ENCODE measurements at places on chromosomes 12 and 14.

DNA sequence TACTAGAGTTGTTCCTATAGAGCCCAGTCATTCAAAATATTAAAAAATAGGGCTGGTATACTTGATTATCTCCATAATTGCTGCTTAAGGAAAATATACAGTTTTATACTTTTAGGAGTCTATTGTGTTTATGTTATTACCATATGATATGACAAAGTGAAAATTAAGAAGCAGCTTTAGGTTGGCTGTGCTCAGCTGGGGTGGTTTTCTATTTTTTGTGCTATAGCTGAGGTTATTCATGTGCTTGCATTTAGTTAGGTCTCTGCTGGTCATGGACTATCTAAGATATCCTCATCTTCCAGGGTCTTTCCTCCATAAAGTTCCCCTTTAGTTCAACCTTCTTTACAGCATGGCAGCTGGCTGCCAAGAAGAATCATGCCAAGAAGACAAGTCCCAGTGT lies 13.6 kb upstream of the LMO3 start:
- DNase-seq: no peak

DNA sequence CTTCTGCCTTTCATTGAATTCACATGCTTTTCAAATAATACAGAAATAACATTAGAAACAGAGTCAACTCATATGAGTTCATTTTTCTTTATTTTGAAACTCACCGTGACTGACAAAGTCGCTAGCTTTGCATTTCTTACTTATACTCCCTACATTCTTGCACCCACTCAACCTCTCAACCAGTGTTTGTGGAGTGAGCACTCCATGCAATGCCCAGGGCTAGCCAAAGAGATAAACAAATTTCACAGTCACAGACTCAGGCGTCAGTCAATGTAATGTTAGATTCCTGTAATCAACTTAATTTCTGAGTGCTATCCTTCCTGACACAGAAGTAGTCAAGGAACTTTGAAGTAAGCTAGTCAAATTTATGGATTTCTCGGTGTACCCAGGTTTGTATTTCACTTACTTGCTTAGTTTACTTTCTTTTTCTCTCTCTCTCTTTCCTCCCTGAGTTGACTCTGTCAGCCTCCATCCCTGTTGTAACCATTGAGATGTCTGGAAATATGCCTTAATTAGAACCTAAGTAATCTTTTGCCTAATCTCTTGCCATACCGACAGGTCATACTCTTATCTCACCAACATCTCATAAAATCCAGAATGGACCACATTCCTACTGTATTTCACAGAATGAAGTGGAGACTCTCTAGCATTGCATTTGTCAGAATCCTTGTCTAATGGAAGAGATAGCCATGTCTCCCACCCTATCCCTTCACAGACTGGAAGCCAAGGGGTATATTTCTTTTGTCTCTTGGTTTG lies 413.0 kb downstream of the AEBP2 start:
- no peak for DNase-seq

DNA sequence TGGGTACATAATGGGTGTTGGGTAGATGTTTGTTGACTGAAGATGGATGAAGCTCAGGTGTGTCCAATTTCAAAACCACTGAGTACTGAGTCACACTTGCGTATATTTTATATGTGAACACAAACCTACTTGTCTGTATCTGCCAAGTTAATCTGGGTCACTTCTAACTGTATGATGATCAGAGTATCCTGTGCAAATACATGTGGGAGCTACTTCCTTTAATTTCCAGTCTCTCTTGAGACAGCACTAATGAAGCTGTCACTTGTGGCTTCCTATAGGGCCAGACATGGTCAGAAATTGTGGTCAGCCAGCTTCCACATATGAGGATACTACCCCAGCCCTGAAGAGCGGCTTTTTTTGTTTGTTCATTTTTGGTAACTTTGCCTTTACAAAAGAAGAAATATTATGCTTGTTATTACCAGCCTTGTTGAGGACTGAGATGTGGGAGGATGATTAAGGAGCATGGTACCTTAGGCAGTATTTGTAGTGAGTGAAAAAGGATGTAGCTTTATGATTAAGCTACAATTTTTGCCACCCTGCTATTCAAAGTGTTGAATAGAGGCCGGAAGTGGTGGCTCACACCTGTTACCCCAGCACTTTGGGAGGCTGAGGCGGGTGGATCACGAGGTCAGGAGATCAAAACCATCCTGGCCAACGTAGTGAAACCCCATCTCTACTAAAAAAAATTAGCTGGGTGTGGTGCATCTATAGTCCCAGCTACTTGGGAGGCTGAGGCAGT lies 32.4 kb downstream of the PLXNC1 start:
- DNase-seq: no peak

GRCh38 chr12:124594851-124595250 lies 27.4 kb upstream of the NCOR2 start:
- DNase-seq: no peak

- DNase-seq: no peak
Observed at GRCh38 chr14:100540141-100540925, 46.9 kb downstream of the BEGAIN start.

DNA sequence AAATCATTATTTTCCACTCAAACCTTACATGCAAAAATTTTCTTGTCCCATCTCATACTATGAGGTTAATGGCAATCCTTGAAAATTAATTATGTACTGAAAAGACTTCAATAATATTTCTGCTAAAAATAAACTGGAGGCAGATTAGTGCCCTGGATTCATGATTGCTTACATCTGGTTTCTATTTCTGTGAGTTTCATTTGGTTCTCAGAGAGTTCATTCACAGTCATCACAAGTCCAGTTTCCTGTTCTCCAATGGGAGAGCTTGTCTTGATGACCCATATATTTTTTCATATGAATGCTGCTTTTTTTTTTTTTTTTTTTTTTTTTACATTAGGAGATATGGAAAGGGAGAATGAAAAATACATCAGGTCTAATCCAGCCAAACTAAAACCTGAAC lies 6.6 kb upstream of the PTHLH start:
- no peak for DNase-seq

- no peak for DNase-seq
Observed at GRCh38 chr12:65868133-65868705, 43.9 kb downstream of the HMGA2 start.

DNA sequence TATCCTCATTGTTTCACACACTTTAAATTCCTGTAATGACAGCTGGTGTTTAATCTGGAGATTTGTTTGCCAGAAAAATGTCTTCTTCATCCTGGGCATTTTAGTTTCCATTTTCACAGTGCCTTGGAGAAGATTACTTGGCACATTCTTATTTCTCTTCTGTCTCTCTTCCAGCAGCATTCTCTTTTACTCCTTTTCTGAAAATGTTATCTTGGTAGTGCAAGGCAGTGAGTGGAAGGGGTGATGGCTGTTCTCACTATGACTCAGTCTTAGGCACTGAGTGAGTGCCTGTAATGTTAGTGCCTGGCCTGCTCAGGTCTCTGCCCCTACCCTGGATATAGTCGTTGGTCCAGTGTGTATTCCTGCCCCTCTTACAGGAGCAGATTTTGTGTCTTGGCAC lies 13.1 kb downstream of the CLECL1 start:
- no peak for DNase-seq

GRCh38 chr14:96096639-96097610 lies 57.8 kb downstream of the C14orf132 start:
- no peak for DNase-seq

- DNase-seq: no peak
Observed at GRCh38 chr12:108342985-108343384, 3.9 kb upstream of the CMKLR1 start.

- DNase-seq: no peak
Observed at GRCh38 chr12:100987552-100988521, 193.3 kb downstream of the ANO4 start.

GRCh38 chr14:73833530-73834260 lies 17.9 kb upstream of the PTGR2 start:
- no peak for DNase-seq

DNA sequence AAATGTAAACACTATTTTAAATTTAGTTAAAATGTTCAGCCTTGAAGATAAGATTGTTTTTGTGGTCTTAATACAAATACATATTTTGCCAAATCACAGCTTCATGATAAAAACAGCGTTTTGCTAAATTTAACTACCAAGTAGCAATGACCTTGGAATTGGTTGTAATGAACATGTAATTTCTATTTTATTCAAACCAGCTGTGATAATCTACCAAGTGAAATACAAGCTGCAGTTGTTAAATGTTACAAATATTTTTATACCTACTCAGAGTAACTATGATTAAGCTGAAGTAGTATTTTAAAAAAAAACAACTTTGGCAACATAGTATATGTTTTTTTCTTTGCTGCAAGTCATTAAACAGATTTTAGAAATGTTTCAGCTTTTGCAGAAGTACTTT lies 96.2 kb downstream of the CPSF2 start:
- DNase-seq: no peak

Data from iPS DF 19.7 (cell line).